Skeletal muscle cell (primary cell): ENCODE measurements at places on chromosomes 6 and 20.
A peak's percentile ranks its signal among the peaks of the same experiment; 100 is the strongest.

DNA sequence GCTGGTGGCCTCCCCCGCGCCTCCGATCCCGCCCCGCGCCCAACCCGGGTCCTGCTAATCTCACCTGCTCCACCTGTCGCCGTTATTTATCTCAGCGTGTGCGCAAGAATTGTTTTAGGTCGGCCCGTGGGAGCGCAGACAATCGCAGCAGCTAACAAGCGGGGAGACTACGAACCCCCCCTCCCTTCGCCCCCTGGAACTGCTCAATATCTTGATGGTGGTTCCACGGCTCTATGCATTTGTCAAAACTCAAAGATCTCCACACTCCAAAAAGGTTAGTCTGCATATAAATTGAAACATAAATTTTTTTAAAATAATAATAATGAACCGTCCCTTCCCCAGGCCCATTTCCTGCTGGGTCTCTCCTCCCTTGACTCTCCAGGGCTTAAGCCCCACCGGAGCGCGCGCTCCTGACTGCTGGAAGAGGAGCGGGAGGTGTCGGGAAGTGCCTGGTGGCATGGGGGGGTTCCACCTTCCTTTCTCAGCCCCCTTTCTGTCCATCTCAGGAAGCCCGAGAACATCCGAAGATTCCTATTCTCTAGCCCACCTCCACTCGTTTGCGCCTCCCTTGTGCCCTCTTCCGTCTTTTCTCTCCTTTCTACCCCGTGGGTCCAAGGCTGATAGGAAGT, 1.6 kb upstream of the MDGA1 start:
- no peak for DNase-seq

GRCh38 chr6:84078335-84078734, 44.8 kb downstream of the MRAP2 start:
- no peak for DNase-seq

DNA sequence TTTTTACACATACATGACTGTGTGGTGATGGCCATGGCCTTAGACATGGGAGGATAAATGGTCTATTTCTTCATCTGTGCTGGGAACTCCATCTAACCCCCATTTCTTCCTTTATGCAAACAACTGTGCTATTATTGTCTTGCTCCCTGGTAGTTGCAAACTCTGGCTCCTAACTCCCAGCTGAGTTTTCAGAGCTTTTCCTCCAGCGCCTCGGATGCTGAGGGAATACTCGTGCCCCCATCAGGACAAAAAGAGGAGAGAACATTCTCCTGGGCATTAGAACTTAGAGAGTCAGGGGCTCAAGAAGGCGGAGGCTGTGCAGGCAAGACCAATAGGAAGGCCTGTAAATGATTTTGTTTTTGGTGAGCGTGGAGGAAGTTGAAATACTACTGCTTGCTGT, 2.1 kb downstream of the DAAM2 start:
- no peak for DNase-seq

DNA sequence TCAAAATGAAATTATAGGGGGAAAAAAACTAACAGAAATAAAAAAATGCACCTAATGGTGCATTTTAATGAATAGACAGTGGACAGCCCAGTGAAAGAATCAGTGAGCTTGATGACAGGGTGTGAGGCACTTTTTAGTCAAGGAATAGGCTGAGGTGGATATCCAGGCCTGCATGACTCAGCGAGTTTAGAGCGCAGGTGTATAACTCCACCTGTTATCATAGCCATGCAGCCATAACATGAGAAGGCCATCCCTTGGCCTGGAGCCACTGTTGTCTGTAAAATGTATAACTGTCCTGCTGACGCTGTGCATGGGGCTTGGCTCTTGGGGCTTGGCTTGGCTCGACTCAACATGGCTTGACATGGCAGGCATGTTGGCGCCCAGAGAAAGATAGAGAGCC, 331.5 kb upstream of the NOX3 start:
- DNase-seq = no peak

DNA sequence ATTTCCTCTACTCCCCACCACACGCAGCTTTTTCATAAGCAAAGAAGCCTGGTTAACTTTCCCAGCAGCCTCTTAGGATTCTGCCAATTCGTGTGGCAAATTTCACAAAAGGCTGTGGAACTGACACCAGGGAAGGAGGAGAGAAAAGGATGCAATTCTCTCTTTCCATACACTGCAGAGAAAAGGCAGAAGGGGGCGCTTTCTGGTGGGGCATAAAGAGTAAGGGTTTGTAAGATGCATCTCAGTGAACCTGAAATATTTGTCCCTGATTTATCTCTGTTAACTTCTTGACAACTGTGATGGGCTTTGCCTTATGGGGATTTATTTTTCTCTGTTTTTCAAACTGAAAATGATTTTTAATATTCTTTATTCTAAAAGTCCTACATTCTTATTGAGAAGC, 45.5 kb upstream of the GLP1R start:
- DNase-seq = no peak

DNA sequence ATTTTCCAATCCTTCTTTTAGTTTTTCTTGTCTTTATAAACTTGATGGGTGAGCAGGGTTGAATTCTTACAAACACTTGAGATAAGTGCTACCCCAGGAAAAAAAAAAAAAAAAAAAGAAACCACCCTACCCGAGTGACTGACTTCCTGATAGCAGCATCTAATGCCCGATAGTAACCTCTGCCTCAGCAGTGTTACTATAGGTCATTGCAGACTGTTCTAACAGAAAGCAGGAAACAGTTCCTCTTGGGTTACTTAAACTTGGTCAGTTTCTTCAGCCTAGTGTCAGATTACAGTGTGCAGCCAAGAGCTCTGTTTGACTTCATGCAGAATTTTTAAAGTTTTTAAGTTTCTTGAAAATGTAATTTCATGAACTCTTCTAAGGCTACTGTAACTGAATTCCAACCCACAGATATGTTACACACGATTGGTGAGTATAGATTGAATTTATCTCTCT, 2.1 kb downstream of the MYLIP start:
- peak; percentile 56 for DNase-seq

DNA sequence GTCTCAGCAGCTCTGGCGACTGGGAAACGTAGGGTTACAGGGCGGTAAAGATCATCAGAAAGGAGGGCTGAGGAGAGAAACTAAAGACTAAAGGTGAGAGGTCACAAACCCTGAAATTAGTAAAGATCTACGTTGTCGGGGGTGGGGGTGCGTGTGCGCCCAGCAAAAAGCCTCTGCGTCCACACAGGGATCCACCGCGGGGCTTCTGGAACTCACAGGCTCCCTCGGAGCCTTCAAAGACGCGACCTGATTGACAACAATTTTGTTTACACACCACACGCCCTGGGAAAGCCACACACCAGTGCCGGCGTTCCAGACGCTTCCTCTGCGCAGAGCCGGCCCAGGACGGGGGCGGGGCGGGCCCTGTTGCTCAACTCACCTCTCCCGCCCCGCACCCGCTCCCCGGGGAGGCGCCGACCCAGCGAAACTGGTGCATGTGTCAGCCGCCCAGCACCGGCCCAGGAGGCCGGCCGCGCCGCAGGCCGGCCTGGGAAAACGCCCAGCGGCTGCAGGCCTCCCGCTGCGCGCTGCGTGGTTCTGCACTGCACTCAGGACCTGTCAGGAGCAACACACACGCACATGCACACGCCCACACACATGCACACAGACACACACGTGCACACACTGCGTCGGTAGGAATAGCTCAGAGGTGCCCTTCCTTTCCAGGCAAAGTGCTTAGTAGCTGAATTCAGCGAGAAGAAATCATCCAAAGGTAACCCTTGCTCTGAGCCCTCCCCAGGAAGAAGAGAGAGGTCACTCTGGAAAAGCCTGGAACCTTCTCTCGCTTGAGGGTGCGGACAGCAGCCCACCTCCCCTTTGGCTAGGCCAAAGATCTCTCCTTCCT, 57.2 kb upstream of the ARID1B start:
- DNase-seq = peak; percentile 94

GRCh38 chr6:116866281-116866871, 10.7 kb upstream of the RFX6 start:
- no peak for DNase-seq

- no peak for DNase-seq
Observed at GRCh38 chr6:160431791-160432404, 83.7 kb downstream of the SLC22A3 start.

- no peak for DNase-seq
Observed at GRCh38 chr6:36025260-36025931, 955 bp upstream of the SLC26A8 start.

- DNase-seq = no peak
Observed at GRCh38 chr6:74997646-74998045, 208.2 kb downstream of the COL12A1 start.

- no peak for DNase-seq
Observed at GRCh38 chr20:40538131-40538530, 150.9 kb downstream of the MAFB start.

DNA sequence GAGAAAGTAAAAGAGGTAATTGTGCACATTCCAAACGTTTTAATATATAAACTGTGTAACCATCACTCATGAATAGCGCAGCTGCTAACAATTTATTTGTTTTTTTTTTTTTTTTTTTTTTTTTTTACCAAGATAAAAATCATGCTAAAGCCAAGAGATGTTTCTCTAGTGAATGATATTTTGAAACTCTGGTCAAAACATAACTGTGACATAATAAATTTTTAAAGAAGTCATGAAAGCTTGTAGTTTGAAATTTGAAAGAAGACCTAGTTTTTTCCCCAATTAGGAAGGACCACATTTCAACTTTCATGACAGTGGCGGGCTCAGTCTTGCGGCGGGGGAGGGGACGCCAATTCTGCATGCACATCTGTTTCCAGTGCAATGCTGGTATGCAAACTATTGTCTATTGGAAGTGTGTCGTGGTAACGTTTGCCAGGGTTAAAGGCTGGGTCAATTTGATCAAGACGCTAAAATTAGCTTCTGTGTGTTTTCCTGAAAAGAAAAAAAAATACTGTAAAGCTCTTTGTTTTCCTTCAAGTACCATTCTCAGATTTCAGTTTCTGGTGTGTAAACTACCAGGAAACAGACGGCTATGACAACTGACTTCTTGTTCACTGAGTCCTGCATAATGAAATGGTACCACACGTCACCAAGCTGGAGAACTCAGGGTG, 211.9 kb downstream of the FOXC1 start:
- no peak for DNase-seq

DNA sequence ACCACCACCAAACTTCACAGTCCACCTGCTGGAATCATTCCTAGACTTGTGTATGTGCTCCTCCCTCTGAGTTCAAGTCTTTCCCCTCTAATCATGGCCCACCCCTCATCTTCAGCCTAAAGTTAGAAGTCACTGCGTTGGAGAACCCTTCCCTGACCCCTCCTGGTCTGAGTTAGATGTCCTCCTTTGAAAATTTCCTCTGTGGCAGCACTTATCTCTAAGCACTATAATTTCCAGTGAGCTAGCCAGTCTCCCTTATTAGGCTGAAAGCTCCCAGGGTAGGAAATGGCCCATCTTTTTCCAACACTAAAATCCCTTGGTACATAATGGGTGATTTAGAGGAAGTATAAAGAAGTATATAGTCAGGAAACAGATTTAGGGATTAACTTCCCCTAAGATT, 63.2 kb downstream of the SESN1 start:
- DNase-seq = no peak

- no peak for DNase-seq
Observed at GRCh38 chr6:35026434-35027222, 114.5 kb downstream of the TCP11 start.

DNA sequence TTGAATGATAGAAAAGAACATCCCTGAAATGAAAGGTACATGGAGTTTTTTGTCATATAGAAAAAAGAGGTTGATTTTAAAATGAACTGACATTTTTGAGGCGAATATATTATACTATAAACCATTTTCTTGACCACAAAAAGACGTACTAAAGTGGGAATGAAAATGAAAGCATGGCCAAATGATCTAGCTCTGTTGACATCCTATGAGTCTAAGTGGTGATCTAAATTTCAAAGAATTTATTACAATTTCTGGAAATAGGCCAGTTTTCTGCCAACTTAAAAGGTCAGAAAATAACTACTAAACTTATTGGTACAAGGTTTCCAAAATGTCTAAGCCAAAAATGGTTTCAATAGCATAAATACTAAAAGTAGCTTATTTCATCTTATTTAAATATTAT, 536.8 kb downstream of the EYS start:
- peak; percentile 5 for DNase-seq

DNA sequence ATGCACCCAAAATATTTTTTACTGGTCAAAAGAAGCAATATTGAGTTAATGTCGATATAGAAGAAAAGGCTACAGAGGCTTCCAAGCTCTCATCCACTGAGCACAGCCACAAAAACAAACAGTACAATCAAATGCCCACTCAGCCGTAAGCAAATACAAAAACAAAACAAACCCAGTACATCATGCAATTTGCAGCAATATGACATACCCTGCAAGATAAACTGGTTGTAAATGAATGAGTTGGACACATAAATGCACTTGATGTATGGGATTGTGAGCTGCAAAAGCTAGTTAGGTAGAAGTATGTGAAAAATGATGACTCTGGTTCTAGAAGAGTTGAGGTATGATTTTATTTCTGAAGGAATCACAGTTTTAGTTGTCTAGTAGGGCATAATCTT, 83.9 kb downstream of the SESN1 start:
- no peak for DNase-seq

- no peak for DNase-seq
Observed at GRCh38 chr6:134267917-134268361, 50.0 kb downstream of the SGK1 start.

DNA sequence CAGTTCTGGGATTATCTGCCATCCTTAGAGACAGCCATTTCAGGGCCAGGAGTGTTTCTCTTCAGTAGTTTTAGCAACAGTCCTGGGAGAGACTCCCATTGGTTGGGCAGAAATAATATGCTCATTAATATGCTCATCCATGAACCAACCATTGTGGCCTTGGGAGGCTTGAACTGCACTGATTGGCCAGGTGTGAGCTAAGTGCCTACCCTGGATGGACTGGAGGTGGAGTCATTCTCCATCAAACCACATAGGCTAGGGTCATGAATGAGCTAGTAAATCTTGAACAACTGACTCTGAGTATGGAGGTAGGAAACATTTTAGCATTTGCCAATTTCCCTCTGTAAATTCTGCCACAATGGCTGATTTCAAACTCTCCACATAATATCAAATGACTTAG, 70.2 kb upstream of the ZFP64 start:
- no peak for DNase-seq

DNA sequence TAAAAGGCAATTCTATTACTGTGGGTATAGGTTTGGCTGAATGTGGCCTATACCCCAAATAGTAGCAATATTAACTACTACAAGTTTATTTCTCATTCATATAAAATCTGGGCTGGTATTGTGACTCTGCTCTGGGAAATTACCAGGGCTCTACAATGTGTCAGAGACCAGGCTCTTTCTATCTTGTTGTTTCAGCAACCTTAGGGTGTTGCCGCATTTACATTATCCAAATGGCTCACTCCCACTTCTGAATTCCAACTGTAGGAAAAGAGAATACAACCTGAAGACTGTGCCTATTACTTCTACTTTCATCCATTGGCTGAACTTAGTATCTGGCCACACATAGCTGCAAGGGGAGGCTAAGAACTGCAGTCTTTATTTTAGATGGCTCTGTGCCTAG, 106.7 kb upstream of the CENPW start:
- DNase-seq = no peak

- DNase-seq = no peak
Observed at GRCh38 chr6:165663377-165663735, 315 bp upstream of the PDE10A start.
